NCI-H1930 (cell line): ENCODE measurements at places on chromosomes 1 and 21.

GRCh38 chr1:39469150-39469549, 22.3 kb upstream of the BMP8A start:
- DNase-seq: no peak

GRCh38 chr1:90402893-90403849, 313.9 kb downstream of the BARHL2 start:
- DNase-seq: no peak

- DNase-seq: no peak
Measured at GRCh38 chr1:41874903-41875411, 43.8 kb downstream of the HIVEP3 start.

- DNase-seq: no peak
Measured at GRCh38 chr1:93729502-93729901, 47.9 kb upstream of the BCAR3 start.

- DNase-seq: no peak
Measured at GRCh38 chr1:170664828-170665612, 1.1 kb downstream of the PRRX1 start.

GRCh38 chr1:19949016-19949415, 25.6 kb upstream of the PLA2G2E start:
- DNase-seq: no peak

- DNase-seq: no peak
Measured at GRCh38 chr1:235022981-235023710, 105.5 kb downstream of the TOMM20 start.

DNA sequence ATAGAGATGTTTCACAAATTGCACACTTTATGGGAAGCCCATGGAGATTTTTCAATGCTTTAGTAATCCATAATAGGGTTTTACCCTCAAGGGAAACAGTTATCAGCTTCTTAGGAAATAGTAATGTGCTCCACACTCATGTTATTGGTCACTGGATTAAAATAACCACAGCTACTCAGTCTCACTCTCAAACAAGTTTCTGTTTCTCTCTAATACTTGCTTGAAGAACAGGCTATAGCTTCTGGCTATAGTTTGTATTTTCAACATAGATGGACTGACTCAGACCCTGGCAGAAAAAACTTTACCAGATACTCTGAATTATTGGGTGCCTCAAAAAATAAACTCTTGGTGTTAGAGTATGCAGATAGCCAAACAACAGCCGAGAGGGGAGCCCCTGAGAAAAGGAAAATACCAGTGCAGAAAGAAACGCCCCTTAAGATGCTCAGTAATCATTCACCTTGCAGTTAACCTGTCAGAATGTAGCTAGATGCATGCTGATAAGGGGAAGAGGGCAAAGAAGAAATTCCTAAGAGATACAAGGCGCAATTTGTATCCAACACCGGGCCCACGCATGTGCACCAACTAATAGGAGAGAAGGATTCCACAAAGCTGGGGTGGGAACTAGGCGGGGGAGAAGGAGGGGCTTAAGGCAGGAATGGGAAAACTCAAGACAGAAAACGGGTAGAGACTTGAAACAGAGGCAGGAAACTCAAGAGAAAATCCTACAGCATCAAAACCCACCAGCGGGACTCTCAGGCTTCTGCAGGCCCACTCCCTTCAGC, 30.4 kb upstream of the PDE4B start:
- no peak for DNase-seq

DNA sequence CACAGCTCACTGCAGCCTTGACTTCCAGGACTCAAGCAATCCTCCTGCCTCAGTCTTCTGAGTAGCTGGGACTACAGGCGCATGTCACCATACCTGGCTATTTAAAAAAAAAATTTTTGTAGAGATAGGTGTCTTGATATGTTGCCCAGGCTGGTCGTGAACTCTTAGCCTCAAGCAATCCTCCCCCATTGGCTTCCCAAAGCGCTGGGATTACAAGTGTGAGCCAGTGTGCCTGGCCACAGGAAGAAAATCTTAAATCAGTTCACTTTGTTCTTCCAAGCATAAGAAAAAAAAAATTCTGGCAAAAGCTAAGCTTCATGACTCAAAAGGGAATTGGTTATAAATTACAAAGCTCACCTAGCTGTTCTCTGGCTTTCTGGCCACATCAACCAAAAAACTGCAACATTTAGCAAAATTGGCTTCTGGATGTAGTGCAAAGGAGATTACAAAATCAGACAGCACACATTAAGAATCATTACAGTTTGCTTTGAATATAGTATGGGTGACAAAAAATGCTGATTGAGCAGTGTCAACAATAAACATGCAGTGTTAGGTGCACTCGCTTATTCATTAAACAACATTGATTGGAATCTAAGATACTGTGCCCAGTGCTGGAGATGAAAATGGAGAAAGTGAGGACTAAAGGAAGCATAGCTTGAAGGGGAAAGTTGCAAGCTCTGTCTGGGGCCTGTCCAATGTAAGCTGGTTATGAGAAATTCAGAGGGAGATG, 76.7 kb downstream of the KCTD3 start:
- no peak for DNase-seq
